ENCODE measurements at places on chromosomes 2 and 18.

- no peak for DNase-seq
Measured at GRCh38 chr2:98548920-98549818, 59.1 kb downstream of the COA5 start.

DNA sequence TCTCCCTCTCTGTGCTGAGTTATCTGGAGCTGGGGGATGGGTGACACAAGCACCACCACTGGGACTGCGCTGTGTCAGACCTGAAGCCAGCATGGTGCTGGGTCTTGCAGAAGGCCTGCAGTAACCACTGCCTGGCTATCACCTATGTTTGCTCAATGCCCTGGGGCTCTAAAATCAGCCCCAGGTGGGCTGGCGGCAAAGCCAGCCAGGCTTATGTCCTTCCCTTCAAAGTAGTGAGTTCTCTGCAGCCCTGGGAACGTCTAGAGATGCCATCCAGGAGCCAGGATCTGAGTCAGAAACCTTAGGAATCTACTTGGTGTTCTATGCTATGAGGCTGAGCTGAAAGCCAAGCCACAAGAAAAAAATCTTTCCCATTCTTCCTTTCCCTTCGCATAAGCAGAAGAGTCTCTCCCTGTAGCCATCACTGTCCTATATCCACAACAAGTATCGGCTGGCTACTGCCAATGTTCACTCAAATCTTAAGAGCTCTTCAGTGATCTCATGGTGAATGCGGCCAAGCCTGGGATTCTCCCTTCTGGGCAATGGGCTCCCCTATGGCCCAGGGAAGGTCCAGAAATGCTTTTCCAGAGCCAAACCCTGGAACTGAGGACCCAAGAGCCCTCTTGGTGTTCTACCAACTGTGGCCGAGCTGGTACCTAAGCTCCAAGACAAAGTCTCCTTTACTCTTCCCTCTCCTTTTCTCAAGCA is 248.7 kb downstream of the ZNF385B start:
- no peak for DNase-seq

- DNase-seq = no peak
Measured at GRCh38 chr2:40346535-40347354, 105.1 kb downstream of the SLC8A1 start.

DNA sequence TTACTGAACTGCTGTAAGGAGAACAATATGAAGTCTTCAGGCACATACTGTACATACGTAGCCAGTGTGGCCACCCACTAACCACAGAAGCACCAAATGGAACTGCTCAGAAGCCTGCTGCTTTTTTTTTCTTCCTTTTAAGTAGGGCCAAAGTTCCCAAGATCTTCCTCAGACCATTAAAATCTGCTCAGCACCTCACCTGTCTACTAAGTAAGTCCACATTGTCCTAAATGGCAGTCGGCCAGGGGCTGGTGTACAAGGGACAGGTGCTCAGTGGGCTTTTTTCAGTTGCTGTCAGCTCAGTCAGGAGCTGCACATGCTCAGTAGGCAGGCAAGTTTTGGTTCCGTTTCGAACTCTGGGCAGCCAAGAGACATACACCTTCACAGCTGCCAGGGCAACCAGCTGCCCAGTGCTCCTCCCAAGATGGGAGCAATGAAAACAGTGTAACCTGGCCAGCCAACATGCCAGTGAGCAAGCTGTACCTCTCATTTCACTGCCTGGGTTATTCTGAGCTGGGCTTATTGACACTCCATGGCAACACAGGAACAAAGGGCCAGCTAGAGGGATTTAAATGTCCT is 86.1 kb downstream of the ACVR1 start:
- no peak for DNase-seq

- peak; percentile 19 for DNase-seq
Measured at GRCh38 chr2:9769171-9770005, 73.9 kb upstream of the TAF1B start.

DNA sequence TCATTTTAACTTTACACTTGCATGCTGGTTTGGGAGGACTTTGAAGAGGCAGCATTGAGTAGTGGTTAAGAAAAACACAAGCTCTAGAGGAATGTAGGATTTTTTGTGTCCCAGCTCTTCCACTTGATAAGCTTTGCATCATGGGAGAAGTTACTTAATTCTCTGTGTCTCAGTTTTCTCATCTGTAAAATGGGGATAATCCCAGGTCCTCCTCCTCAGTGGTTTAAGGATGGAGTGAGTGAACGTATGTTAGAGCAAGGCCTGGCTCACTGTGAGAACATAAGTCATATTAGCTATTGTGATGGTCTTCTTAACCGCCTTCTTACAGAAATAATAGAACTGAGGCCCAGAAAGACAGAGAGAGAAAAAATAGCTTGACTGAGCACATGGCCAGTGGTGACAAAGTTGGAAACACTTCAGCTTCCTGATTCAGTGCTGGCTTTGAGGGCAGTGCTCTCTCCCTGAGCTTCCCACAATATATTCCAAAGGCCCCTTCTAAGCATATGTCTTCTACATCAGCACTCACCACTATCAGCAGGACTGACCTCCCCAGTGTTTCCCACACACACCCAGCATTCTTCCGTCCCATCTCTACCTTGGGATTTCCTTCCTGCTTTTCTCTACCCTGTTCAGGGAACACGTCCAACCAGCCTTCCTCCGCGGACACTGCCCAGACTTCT is 214.9 kb upstream of the TNP1 start:
- no peak for DNase-seq

DNA sequence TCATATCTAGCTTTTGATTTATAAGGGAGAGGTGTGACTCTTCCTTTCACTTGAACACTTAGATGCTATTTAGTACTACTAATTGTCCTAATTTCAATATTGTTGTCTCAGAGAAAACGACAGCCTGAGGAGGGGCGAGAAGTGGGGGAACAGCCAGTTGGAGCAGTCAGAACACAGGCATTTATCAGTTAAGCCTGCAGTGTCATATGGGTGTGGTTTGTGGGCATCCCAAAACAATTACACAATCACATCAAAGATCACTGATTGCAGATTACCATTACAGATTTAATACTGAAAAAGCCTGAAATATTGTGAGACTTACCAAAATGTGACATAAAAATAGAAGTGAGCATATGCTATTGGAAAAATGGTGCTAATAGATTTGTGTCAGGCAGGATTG is 15.8 kb downstream of the TMEM131 start:
- DNase-seq = no peak

- no peak for DNase-seq
Measured at GRCh38 chr2:149902081-149902480, 314.5 kb upstream of the MMADHC start.

GRCh38 chr18:47817017-47817794 is 113.3 kb downstream of the SMAD2 start:
- no peak for DNase-seq

- DNase-seq = no peak
Measured at GRCh38 chr2:43183743-43184142, 42.7 kb downstream of the ZFP36L2 start.

DNA sequence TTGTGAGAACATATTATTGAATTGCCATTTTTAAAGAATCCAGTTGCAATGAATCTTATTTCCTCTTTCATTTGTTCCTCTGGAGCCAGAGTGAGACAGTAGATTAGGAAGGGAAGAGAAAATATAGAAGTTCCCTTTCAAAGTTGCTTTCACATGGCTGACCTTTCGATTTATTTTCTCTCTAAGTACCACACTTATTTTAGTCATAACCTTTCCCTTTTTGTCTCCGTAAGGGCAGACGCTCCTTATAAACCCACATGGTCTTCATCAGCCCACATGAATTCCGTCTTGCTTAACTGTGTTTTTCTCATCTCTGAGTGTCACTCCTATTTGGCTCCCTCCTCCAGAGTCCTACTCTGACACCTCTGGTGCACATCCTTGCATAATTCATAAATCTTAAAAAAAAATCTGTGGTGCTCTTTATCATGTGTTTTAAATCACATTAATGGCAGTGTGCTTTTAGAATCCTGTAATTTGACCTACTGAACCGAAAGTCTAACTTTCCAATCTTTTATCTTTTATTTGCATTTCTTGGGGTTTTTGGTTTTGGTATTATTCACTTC is 38.5 kb upstream of the ZNF396 start:
- no peak for DNase-seq

- no peak for DNase-seq
Measured at GRCh38 chr2:120305296-120305695, 40.6 kb upstream of the INHBB start.

- DNase-seq = no peak
Measured at GRCh38 chr18:4270988-4271387, 184.1 kb downstream of the DLGAP1 start.

- peak; percentile 75 for DNase-seq
Measured at GRCh38 chr2:128289439-128289838, 29.2 kb downstream of the HS6ST1 start.

- DNase-seq = no peak
Measured at GRCh38 chr2:2061091-2061696, 269.9 kb downstream of the MYT1L start.

DNA sequence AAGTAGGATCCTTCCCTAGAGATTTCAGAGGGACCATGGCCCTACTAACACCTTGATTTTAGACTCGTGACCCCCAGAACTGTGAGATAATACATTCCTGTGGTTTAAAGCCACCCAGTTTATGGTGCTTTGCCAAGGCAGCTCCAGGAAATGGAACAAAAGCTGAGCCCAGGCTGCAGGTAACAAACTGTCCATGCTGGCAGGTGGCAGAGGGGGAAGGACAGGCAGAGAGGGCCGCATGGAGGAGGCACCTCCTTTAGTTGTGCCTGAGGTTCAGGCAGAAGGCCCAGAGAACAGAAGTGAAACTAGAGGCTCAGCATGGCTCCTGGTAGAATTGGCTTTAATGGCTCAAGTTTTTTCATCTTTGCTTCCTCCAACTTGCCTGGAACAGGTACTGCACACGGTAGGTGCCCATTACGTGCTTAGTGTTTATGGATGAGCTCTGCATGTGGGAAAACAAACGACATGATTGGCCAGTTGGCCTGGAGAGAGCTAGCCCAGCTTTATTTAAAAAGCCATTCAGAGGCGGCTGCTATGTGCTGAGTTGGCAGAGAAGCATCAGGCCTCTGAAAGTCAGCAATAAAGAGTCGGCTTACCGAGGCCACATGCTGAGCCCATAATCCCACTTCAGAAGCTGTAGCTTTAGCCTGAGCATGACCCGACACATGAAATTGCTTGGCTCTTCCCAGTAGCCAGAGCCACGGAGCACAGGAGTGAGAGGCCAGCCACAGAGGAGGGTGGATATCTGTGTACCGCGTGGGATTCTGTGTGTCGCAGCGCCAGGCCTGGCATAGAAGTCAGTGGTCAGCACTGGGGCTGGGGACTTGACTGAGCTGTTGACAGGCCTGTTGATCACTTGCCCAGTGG is 36.5 kb downstream of the HS1BP3 start:
- peak; percentile 91 for DNase-seq

- DNase-seq = no peak
Measured at GRCh38 chr2:95348609-95349567, 51.7 kb downstream of the KCNIP3 start.

DNA sequence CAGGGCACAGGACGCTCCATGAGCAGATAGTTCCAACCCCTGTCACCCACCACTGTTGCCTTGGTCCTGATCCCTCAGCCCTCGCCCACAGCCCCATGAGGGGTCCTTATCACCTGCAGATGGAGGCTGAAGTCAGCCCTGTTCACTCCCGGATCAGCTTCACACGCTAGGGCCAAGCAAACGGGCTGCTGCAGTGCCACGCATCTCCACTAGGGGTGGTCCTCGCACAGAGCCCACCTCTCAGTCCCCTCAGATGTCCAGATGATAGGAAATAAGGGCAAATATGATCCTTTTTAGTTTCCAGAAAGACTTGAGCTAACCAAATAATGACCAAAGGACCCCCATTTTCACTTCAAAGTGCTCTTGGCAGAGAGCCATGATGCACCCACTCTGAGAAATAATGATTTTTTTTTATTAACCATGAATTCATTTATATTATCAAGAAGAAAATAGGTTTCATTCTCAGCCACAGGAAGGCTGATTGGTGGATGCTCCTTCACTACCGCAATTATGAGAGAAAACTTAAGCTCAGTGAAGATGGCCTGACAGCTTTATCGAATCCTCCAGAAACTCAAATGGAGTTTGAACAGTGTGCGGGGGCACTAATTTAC is 71.9 kb upstream of the KLHL29 start:
- peak; percentile 37 for DNase-seq

GRCh38 chr18:36627637-36628036 is 201.2 kb downstream of the TPGS2 start:
- DNase-seq = no peak

GRCh38 chr18:5107988-5108387 is 89.1 kb downstream of the AKAIN1 start:
- no peak for DNase-seq

DNA sequence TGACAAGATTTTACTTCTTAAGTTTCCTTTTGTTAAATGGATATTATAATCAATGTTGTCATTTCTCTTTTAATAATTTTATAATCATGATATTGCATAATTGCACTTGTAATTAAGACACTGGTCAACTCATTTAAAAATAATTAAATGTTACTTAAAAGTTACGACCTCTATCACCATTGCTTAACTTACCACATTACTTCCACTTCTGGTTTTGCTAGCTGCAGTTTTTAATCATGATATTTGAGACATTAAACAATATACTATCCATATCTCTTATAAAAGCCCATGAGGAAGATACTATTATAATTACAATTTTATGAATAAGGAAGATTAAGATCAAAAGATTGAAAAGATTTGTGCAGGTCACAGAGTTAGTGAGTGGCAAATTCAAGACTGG is 502.0 kb downstream of the RNF144A start:
- no peak for DNase-seq

GRCh38 chr18:54116541-54117257 is 107.8 kb downstream of the MBD2 start:
- no peak for DNase-seq

DNA sequence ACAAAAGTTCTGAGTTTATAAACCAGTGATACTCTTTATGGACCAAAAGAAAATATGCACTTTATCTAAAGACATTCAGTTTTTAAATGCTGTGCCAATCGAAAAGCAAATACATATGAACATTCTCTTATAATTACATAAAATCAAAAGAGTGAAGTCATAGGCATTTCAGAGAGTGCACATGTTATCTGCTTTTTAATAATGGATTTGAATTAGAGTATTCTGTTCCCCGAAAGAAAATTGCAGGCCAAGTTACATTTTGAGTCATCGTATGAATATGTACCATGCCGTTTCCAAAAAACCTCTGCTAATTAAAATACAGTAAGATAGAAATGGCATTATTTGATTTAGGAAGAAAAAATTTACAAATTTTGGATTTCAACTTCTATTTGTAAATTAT is 565.7 kb downstream of the ZEB2 start:
- DNase-seq = no peak

DNA sequence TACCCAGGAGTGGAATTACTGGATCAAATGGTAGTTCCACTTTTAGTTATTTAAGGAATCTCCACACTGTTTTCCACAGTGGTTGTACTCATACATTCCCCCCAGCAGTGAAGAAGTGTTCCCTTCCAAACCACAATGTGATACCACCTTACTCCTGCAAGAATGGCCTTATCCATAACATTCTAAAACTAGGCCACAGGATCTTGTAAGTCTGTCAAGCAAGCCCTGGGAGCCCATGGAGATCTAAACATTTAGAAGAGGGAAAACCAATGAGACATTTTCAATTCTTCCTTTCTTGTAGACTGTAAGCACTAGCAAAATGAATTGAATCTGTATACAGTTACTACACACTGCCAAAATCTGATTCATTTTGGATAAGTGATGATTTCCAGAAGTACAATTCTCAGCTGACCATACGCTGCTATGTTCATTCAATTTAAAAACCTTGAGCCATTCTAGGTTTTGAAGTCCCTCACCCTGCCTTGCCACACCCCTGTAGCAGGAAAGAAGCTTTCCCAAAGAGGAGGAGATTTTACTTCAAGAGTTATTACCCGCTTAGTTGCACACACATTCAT is 149.1 kb downstream of the SLC8A1 start:
- DNase-seq = no peak

Data from NCI-H524 (cell line).